ENCODE measurements at places on chromosomes 13 and 19. TPM values are rescaled to one million over a fixed set of nuclear protein-coding genes. Genes with fewer than 3 reads are reported as not detected.

KLK8 gene
- total RNA-seq = 56.3 TPM

CILP2 gene
- total RNA-seq = 0.07 TPM

KLK15 gene
- total RNA-seq = not detected

OXGR1 gene
- total RNA-seq = not detected

LILRA5 gene
- not detected for total RNA-seq

TINCR gene
- total RNA-seq = 14.8 TPM
